ENCODE measurements at places on chromosomes 2 and 18.
A peak's percentile ranks its signal among the peaks of the same experiment; 100 is the strongest.

GRCh38 chr2:231371430-231372054, 24.0 kb upstream of the B3GNT7 start:
- DNase-seq: no peak

DNA sequence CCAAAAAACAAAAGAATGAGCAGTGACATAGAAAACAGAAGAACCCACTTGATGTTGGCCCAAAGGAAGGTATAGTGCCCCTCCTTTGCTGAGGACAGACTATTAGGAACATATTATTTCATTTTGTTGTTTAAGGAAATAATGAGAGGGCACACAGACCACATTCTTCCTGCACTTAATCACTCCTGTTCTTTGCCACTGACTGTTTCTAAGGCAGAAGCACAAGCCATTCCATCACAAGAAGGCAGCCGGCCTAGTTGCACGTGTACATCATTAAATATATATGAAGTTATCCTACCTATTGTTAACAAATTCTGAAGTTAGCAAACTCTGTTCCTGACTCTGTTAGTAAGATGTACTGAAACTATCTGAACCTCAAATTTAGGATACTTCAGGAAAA, 110.0 kb downstream of the LNPK start:
- no peak for DNase-seq

DNA sequence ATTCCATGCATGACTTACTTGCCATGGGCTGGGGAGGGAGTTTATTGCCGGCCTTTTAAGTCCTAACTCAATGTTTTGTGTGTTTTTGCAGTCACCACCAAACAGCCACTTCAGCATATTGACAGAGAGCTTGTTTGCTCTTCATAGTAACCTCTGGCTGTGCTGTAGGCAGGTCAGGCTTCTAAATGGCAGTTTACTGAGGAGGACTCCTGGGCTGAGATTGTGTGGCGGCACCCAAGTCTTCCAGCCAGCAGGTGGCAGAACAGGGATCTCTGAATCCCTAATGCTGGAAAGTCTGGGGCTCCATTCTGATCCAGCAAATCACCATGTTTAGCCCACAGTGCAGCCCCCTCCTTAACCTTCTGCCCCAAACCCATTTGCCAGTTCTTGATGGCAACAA, 121.2 kb downstream of the CAPN13 start:
- DNase-seq: peak; percentile 28

DNA sequence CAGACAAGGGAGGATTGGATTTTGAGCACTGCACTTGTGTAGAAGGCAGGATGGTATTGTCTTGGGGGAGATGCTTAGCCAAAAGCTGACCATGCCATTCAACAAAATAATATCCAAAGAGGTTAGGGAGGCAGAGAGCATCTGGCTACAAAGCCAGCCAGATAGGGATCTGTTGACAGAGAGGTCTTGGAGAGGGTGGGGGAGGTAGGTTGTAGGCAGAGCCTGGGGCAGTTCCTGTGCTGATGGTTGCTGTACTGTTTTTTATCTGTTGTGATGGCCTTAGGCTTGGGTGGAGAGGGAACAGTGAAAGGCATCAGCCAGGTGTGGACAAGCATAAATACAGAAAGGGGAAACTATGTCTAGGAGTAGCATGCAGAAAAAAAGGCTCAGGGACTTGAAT, 100.9 kb downstream of the AQP4 start:
- no peak for DNase-seq

GRCh38 chr2:234795272-234795920, 156.4 kb upstream of the SH3BP4 start:
- no peak for DNase-seq

GRCh38 chr18:13381331-13381730, 162.8 kb downstream of the LDLRAD4 start:
- DNase-seq: no peak

GRCh38 chr2:63676135-63676534, 87.4 kb downstream of the MDH1 start:
- no peak for DNase-seq

GRCh38 chr2:86499326-86499725, 58.2 kb downstream of the KDM3A start:
- no peak for DNase-seq

- no peak for DNase-seq
Observed at GRCh38 chr18:59712311-59712710, 15.1 kb upstream of the CCBE1 start.

DNA sequence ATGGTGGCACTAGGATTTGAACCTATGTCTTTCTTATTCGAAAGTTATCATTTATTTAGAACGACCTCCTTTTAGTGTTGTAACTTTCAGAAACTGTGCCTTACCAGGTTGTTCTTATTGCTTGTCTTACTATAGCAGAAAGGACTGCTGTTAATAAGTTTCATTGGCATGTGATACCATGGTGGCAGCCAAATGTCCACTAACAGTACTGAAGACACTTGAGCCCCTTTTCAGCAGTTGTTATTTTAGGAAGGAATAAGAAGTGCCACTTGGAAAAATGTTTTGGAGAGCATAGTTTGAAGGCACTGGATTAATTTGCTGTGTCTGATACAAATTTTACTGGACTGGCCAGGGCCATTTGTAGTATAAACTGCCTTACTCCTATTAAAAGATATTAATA, 37.7 kb downstream of the CEP192 start:
- DNase-seq: no peak

DNA sequence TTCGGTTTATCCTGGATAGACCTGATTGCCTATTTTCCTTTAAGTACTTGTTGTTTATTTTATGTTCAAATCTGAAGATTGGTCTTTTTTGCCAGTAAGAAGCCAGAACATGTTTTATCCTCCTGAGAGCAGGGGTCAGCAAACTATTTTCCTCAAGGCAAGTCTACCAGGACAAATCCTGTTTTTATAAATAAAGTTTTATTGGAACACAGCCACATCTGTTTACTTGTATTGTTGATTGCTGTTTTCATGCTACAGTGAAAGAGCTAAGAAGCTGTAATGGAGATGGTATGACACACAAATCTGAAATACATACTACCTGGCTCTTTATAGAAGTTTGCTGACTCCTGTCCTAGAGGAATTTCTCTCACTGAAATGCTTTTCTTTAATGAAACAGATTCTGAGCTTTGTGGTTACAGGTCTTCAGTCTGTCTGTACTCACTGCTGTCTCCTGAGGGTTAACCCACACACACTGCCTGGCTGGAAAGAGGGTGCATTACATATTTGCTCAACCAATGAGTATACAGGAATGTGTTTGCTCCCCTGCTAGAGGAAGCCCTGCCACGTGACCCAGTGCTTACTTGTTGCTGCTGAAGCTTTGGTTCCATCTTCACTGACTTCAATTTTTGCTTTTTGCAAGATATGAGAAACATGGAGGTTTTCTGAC, 22.6 kb downstream of the MRPL44 start:
- no peak for DNase-seq

GRCh38 chr2:146576339-146577111, 1268.3 kb upstream of the ACVR2A start:
- DNase-seq: no peak

- DNase-seq: no peak
Observed at GRCh38 chr18:76558881-76559667, 64.0 kb upstream of the ZNF516 start.

DNA sequence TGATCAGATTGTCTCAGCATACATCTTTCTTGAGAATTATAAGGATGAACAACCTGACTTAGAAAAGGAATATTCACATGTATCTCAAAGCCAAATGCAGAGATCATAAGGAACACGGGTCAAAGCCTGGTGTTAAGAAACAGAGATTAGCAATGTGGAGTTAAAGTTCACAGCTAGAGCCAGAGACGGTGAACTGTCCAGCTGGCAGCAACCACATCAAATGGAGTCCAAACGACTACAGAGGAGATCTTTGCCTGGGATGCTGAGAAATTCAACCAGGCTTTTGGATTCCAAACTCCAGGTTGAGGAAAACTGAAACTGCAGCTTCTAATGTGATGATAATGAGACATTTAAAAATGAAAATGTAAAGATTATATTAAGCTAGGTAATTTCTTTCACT, 939.9 kb upstream of the NXPH2 start:
- no peak for DNase-seq

- DNase-seq: no peak
Observed at GRCh38 chr18:35683021-35683420, 101.5 kb downstream of the GALNT1 start.

DNA sequence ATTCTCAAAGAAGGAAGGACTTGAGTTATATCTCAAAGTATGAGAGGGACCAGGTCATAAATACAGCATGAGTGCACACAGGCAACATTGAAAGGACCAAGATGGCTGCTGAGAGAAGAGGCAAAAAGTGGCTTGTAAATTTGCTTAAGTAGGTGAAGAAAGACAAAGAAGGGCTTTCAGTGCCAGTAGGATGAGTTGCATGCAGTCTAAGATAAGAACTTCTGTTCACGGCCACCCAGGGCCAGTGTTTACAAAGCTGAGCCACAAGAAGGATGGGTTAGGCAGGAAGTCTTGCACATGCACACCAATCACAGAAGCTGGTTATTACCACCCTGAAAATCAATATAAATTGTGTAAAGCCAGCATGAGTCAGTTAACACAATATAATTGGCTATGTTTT, 3.1 kb upstream of the ABCB11 start:
- DNase-seq: no peak

GRCh38 chr2:186276909-186277308, 209.2 kb upstream of the ZC3H15 start:
- DNase-seq: no peak

DNA sequence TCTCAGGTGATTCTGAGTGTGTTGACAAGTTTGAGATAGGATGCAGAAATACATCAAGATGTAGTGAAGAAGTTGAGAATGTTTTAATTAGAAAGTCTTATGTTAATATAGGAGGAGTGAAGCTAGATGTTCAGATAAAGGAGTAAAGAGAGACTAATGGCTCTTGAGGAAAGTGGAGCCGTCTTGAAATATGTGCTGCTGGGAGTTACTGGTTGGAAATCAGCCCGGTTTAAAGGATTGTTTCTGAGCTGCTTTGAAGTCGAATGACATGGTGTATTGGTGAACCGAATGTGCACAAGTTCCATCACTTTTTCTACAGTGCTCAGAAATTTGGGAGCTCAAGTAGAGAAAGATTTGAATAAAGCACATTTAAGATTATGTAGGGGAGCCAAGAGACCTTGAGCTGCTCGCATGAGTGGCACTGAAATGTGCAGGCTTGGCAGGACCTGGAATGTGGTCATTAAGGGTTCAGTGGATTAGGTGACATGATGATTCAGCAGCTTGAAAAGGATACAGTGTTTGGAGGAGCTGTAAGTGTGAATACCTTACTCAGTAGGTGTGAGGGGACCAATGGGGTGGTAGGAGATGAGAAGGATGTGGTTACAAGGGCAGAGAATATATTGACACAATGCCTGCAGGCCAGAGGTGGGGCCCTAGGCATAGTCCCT, 68.6 kb downstream of the CAB39 start:
- peak; percentile 96 for DNase-seq

DNA sequence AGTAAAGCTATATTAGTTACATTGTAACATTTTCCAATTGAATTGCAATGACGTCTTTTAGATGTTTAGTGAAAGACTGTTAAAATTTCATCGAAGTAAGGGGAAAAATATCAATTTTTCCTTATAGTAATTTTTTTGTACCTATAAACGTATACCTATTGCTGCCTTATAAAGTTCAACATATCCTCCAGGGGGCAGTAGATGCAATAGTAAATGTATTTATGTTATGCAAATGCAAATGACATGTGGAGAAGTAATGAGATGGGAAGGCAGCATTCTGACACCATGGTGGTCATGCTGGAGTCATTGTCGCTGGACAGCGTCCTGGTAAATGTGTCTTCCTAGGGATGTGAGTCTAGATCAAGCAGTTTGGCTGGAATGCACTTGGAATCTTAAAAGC, 38.7 kb downstream of the MSTN start:
- DNase-seq: peak; percentile 62

DNA sequence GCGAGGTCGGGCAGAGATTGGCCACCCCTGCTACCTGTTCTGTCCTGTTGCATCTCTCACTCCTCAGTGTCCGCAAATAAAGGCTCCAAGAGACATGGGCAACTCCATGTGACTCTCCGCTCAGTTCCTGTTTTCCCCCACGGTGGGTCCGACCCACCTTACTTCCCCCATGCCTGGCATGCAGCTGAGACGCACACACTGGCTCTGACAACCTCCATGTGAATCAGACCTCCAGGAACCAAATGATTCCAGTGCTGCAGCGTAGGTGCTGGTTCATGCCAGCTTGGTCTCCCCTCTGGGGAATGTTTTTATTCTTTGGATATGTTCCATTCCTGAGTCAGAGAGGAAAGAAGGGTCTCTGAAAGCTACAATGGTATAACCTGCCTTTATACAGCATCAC, 221.5 kb downstream of the SH3RF3 start:
- no peak for DNase-seq

GRCh38 chr2:111205774-111206173, 85.1 kb downstream of the BCL2L11 start:
- DNase-seq: no peak

GRCh38 chr2:219998107-219998506, 370.7 kb downstream of the SLC4A3 start:
- no peak for DNase-seq

DNA sequence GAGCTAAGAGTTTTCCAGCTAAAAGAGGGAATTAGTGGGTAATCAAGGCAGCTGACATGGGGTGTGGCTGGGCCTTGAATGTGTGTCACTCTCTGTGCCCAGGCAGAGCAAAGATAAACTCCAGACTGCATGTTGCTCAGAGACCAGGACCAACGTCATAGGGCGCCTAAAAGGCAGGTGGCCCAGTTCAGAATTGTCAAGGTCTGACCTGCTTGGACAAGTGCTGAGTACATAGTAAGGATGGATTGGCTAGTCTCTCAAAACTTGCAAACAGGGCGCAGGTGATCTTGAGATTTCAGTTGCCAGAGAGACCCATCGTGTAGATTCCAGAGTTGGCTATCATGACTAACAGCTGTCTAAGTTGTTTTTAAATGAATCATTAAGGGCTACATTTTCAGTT, 19.0 kb downstream of the CLUL1 start:
- no peak for DNase-seq

- DNase-seq: no peak
Observed at GRCh38 chr2:234954551-234954992, 2.8 kb downstream of the SH3BP4 start.

DNA sequence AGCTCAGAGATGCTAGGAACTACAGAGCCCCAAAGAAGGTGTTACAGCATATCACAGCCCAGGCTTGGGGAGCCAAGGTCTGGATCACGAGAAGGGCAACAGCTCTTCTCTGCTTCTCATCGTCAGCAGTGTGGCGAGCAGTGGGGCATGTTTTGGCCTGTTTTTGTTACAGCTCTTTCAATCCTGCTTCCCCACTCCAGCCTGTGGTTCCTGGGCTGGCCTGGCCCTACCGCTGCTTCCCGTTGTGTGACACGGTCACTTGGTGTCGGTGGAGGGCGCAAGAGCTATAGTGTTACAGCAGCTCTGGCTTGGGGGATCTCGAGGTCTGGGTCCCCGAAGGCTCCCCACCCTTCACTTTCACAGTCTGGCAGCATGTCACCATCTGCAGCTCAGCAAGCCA, 870.2 kb downstream of the CBLN2 start:
- DNase-seq: no peak

GRCh38 chr2:222307143-222307756, 8.5 kb upstream of the PAX3 start:
- peak; percentile 43 for DNase-seq

DNA sequence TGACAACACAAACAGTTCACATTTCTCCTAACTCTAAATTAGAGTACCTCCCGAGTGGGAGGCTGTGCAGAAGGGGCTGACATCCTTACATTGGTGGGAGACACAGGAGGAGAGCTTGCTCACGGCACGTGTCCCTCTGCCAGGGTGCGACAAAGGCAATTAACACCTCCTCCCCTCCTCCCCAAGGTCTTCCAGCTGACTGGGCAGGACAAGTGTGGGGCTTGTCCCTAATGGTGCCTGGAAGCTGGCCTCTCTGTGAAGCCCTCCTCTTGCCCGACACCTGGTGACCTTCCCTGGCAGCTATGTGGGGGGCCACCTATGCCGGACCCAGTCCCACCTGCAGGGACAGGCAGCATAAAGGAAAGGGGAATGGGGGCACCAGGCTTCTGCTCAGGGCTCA, 57.0 kb downstream of the FAM168B start:
- no peak for DNase-seq
